ENCODE measurements at places on chromosomes 12 and 14.

DNA sequence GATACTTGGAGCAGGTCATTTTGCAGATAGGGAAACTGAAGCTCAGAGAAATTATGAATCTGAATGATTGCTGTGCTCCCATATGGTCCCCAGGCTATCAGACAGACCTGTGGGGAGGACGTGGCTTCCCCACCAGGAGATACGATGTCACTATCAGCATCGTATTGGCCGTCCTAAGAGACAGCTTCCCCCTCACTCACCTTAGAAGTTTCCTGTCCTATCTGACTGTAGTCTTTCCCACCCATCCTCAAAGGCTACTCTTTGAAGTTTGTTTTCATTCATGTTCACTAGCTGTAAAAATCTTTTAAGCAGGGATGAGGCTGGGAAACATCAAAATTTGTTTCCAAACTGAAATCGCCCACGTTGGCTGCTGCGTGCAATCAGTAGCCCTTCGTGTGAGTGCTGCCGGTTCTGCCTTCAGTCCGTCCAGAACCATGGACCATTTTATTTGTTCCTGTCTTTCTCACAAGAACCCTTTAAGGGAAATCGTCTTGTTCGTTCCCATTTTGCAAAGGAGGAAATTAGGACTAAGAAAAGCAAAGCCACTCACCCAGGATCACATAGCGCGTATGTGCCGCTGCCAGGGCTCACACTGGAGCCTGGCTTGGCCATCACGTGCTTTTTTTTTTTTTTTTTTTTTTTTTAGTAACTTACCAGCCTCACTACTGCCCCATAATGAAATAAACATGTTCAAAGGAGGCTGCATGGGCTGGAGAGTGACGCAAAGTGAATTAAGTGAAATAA is 1.0 kb upstream of the KDM2B start:
- DNase-seq = no peak

- peak; percentile 36 for DNase-seq
Measured at GRCh38 chr14:63891148-63891975, 38.6 kb downstream of the SYNE2 start.

- no peak for DNase-seq
Measured at GRCh38 chr12:2833810-2834209, 1.0 kb downstream of the NRIP2 start.

DNA sequence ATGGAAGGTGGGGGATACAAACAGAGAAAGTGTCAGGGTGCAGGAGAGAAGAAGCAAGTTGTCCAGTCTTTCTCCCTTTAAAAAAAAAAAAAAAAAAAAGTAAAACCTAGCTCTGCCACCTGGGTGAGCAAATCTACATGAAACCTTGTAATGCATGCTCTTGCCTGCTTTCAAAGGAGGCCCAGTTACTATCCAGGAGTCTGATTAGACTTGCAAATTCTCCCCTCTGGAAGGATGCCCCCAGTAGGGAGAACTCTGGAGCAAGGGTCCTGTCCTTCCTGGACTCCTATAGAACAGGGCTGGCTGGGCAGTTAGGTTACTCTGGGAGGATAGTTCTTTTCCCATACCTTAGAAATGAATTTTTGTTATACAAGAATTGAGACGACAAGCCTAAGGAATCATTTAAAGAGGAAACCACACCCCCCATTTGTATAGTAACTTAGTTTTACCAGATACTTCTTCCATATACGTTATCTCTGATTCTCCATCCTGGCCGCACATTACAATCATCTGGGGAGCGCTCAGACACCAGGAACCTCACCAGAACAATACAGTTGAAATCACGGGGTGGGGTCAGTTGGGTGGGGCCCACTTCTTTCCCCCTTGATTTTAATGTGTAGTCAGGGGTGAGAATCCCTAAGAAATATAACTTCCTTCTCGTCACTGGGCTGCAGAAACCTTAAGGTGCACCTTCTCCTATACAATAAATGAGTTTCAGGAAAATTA is 30.5 kb downstream of the RAB35 start:
- peak; percentile 70 for DNase-seq

- DNase-seq = no peak
Measured at GRCh38 chr12:24109381-24110039, 160.0 kb upstream of the SOX5 start.

GRCh38 chr12:124681779-124682391 is 114.5 kb upstream of the NCOR2 start:
- DNase-seq = no peak
